ENCODE measurements at places on chromosomes 4 and X. TPM values are rescaled to one million over a fixed set of nuclear protein-coding genes. Genes with fewer than 3 reads are reported as not detected.

Gene ARSJ
- not detected for total RNA-seq

Gene HSFX3
- total RNA-seq: not detected

Gene TMLHE
- total RNA-seq: 20.7 TPM

- no peaks in the 10 kb centered on the region for H3K36me3 ChIP-seq
- no peaks in the 10 kb centered on the region for H3K4me1 ChIP-seq
- H3K27me3 ChIP-seq: no peaks in the 10 kb centered on the region
- no peak for DNase-seq
- no peak overlapping the region for H3K27ac ChIP-seq
These were observed 31.8 kb upstream of the C4orf50 start for GRCh38 chr4:6049985-6050384.

DNA sequence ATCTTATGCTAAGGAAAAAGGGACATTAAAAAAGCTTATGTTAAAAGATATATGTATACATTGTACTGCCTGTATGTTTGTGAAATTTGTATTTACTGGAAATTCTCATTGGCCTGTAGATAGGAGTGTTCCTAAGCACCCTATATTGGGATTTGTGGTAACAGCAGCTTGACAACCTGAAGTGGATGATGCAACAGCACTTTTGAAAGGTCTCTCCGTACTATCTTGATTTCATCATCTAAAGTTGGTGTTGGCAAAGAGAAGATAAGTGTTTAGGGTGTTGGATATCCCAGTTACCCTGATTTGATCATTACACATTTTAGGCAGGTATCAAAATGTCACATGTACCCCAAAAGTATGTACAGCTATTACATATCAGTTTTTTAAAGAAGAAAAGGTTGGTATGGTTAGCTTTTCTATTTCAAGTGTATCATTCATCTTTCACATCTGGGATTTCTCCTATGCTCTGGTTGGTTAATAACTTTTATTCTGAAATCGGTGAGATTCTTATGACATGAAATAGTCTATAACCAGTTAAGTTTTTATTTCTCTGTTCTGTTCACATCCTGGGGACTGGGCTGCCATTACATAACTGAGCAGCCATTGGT, 10.3 kb downstream of the HADH start:
- peaks cover 5% of the 10 kb centered on the region for H3K36me3 ChIP-seq
- peaks cover 66% of the 10 kb centered on the region for H3K4me1 ChIP-seq
- no peak overlapping the region for H3K27ac ChIP-seq
- H3K4me3 ChIP-seq: no peak overlapping the region

- no peak overlapping the region for H3K27ac ChIP-seq
- H3K4me3 ChIP-seq: peak overlapping the region; percentile 29
- no peak for DNase-seq
- H3K4me1 ChIP-seq: peaks cover 17% of the 10 kb centered on the region
- no peaks in the 10 kb centered on the region for H3K36me3 ChIP-seq
- H3K27me3 ChIP-seq: no peaks in the 10 kb centered on the region
These were observed 114.0 kb downstream of the RBM47 start for GRCh38 chr4:40515398-40516293.

DNA sequence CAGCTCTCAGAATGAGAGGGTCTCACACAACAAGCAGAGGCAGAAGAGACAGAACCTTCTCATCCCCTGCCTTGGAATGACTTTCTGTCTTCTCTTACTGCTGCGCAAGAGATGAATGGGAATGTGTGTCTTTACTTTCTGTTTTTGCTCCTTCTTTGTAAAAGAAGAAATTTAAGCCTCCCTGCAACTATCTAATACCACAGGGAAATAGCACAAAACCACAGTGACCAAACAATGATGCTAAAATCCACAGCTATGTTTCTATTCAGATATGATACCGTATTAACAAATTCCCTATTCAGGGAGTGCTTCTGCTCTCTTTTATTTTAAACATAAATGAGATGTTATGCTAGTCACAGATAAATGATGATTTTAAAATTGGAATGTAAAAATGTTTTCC, 173.8 kb upstream of the RAI2 start:
- no peak overlapping the region for H3K27ac ChIP-seq
- peaks cover 17% of the 10 kb centered on the region for H3K27me3 ChIP-seq
- H3K36me3 ChIP-seq: no peaks in the 10 kb centered on the region
- no peak for DNase-seq
- no peaks in the 10 kb centered on the region for H3K4me1 ChIP-seq

GRCh38 chr4:123554801-123555232, 158.2 kb downstream of the SPRY1 start:
- H3K27ac ChIP-seq: no peak overlapping the region
- peaks cover 9% of the 10 kb centered on the region for H3K4me1 ChIP-seq
- no peak for DNase-seq

All from activated T-cell treated with anti-CD3 and anti-CD28 coated beads, Interleukin-2, amount 50 U/mL, for 72 hours (primary cell).